Thoracic aorta (tissue), 2 donors: ENCODE measurements at places on chromosomes 7 and 10. TPM values are rescaled to one million over a fixed set of nuclear protein-coding genes. Genes with fewer than 3 reads are reported as not detected.

Gene ITGB8
- 9.5 TPM for total RNA-seq

Gene TMEM176A
- 23.4 TPM for total RNA-seq

Gene CYP2C19
- total RNA-seq: not detected

- no peaks in the 10 kb centered on the region for H3K27me3 ChIP-seq
- H3K4me1 ChIP-seq: no peaks in the 10 kb centered on the region
- no peak overlapping the region for H3K4me3 ChIP-seq
- no peak overlapping the region for H3K27ac ChIP-seq
- no peaks in the 10 kb centered on the region for H3K36me3 ChIP-seq
These were observed 27.2 kb downstream of the STEAP1 start for GRCh38 chr7:90181485-90181884.

DNA sequence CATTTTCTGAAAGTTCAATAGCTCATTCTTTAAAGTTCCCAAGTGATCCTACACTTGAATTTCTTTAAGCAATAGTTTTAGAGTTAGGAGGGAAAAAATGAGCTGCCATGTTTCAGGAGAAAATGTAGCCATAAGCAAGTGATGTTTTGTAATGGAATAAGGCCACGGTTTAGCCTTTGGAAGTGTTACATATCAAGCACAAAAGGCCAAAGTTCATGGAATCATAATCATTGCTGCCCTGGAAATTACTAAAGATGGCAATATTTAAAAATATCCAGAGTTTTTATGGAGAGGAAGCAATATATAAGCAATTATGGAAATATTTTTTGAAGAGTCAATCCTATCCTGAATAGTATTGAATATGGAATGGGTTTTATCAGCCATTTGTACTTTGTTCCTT, 68.4 kb downstream of the ETV1 start:
- H3K36me3 ChIP-seq: no peaks in the 10 kb centered on the region
- no peaks in the 10 kb centered on the region for H3K4me1 ChIP-seq

GRCh38 chr7:138029941-138030340, 28.1 kb upstream of the CREB3L2 start:
- H3K27ac ChIP-seq: no peak overlapping the region
- no peaks in the 10 kb centered on the region for H3K27me3 ChIP-seq
- H3K36me3 ChIP-seq: no peaks in the 10 kb centered on the region
- no peak for DNase-seq
- H3K4me3 ChIP-seq: no peak overlapping the region
- H3K4me1 ChIP-seq: no peaks in the 10 kb centered on the region

GRCh38 chr7:93544691-93545090, 29.8 kb downstream of the CALCR start:
- no peaks in the 10 kb centered on the region for H3K27me3 ChIP-seq
- no peaks in the 10 kb centered on the region for H3K4me1 ChIP-seq
- H3K27ac ChIP-seq: no peak overlapping the region
- no peaks in the 10 kb centered on the region for H3K36me3 ChIP-seq
- no peak for DNase-seq

DNA sequence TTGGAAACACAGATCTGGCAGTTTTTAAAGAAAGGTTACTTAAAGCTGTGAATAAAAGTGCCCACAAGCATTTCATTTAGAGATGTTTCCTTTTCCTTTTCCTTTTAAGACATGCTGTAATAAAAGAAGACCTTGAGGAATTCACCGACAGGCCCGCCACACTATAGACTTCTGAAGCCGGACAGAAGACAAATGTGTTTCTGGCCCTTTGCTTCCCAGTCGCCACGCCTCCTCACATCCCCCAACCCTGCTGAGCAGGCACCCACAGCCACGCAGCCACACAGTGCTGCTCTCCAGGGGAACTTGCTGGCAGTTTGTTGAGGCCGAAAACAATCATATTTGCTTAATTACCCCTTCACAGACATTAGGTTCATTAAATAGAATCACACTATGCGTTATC, 83.4 kb downstream of the SLC25A13 start:
- H3K27ac ChIP-seq: no peak overlapping the region
- no peak for DNase-seq
- no peaks in the 10 kb centered on the region for H3K36me3 ChIP-seq
- no peaks in the 10 kb centered on the region for H3K27me3 ChIP-seq

DNA sequence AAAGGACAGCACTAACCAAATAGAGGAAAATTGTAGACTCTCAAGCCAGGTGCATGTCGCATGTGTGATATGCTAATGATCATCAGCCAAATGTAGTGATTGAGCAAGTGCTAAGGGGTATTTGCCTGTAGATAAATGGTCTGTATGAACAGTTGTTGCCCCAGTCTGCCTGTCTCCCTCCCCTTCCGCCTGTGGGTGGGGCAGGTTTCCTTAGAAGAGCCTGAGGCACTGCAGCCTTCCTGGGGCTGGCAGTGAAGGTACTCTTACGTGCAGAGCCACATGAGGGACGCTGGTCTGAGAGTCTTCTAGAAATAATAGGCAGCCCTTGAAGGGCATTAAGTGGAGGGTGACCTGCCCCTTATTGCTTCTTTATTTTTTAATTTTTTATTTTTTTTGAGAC, 152.1 kb downstream of the SNX10 start:
- no peaks in the 10 kb centered on the region for H3K4me1 ChIP-seq
- no peaks in the 10 kb centered on the region for H3K27me3 ChIP-seq
- H3K27ac ChIP-seq: no peak overlapping the region

GRCh38 chr10:43070121-43071085, 6.5 kb upstream of the RET start:
- no peak overlapping the region for H3K4me3 ChIP-seq
- no peaks in the 10 kb centered on the region for H3K4me1 ChIP-seq
- H3K27me3 ChIP-seq: no peaks in the 10 kb centered on the region
- H3K36me3 ChIP-seq: no peaks in the 10 kb centered on the region

GRCh38 chr10:126504063-126504760, 115.9 kb upstream of the ADAM12 start:
- H3K36me3 ChIP-seq: no peaks in the 10 kb centered on the region
- DNase-seq: no peak
- H3K27ac ChIP-seq: no peak overlapping the region
- H3K4me3 ChIP-seq: no peak overlapping the region
- no peaks in the 10 kb centered on the region for H3K4me1 ChIP-seq
